CD4-positive, alpha-beta T cell treated with Interleukin-6 for 4 hours (primary cell): ENCODE measurements at places on chromosomes 1 and 21.

GRCh38 chr1:25810341-25811299, 9.1 kb upstream of the MTFR1L start:
- DNase-seq = peak; percentile 85

- no peak for DNase-seq
Measured at GRCh38 chr1:223524930-223525451, 131.8 kb downstream of the CCDC185 start.

DNA sequence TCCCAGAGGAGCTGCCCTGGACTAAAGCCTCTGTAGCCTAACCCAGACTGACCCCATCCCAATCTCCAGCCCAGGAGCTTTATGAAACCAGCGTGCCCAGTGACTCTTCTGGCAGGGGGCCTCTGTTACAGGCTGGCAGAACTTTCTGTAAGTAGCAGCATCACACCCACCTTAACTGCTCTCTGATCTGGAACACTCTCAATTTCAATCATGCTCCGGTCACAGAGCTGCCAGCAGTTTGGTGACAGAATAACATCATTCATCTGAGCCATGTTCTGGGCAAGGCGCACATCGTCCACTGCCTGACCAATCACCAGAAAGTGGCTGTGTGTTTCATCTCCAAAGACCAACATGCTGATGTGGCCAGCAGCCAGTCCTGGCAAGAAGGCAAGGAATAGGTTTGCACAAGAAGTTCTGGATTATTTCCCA, 14.7 kb downstream of the ADCY10 start:
- DNase-seq = no peak

GRCh38 chr1:79785964-79786363, 779.4 kb upstream of the ADGRL4 start:
- no peak for DNase-seq

GRCh38 chr1:35708441-35708921, 10.2 kb downstream of the C1orf216 start:
- DNase-seq = no peak

DNA sequence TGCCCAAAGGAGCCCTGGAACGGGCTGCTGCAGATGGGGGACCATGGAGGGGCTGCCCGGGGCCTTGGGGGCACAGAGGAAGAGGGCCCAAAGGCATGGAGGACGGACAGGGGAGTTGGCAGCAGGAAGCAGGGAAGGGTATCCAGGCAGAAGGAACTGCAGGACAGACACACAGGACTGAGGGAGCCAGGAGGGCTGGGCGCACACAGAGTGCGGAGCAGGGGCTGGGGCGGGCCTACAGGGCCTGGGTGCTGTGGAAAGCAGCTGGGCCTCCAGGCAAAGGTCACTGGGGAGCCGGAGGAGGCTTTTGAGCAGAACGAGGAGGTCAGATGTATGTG, 28.1 kb downstream of the KRTAP10-1 start:
- DNase-seq = no peak

GRCh38 chr21:44893948-44894656, 20.6 kb upstream of the PTTG1IP start:
- no peak for DNase-seq

DNA sequence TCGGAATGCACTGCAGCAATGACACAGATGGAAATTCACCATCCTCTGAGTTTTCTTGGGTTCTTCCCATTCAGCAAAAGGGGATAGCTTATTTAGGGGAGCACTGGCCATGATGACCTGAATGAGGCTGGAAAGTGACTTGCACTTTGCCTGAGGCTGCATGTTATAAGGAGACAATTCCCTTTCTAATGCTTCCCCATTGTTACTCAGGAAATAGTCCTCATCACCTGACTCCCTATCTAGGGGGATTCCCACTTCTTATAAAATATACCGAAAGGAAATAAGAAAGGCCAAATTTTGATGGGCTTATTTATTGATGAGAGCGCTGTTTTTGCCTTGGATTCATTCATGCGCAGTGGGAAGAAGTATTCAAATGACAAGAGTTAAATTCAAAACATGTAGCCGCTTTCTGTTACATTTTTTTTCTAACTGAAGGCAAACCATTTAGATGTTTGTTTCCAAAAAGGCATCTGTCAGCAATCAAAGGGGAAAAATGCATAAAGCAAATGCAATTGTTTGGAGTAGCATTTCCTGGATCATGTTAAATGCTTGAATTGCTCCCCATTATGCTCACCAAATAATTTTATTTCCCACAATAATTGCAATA, 220.3 kb upstream of the NFIA start:
- DNase-seq = no peak

DNA sequence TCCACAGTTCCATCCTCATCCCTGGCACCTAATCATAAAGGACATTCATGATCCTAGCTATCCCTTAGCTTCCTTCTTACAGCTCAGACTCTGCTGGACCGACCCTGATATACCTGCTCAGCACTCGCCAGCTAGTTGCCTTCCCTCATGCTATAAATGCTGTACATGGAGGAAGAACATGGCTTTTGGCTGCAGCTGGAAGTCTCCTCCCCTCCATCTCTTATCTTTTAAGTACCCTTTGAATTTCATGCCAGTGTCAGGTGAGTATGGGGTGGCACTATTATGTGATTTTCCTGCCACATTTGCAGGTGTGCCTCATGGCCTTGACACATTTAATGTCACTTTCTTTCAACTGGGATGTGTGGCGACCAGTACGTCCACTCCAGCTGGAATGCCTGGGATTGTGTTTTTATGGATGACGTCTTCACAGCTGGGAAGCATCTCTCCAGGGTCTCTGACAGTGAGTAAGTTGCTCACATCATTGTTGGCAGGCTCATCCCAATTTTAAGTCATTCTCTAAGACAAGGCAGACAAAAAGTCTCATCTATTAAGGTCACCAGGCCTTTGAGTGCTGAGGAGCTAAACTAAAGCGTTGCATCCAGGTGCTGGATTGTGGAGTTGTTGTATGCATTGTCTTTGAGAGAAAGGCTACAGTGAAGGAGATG, 43.4 kb downstream of the RUNX1 start:
- no peak for DNase-seq

- no peak for DNase-seq
Measured at GRCh38 chr1:246367041-246367440, 140.0 kb downstream of the SMYD3 start.

GRCh38 chr21:35976929-35977328, 83.4 kb downstream of the SETD4 start:
- no peak for DNase-seq

- DNase-seq = no peak
Measured at GRCh38 chr1:51009381-51009780, 39.3 kb downstream of the CDKN2C start.

DNA sequence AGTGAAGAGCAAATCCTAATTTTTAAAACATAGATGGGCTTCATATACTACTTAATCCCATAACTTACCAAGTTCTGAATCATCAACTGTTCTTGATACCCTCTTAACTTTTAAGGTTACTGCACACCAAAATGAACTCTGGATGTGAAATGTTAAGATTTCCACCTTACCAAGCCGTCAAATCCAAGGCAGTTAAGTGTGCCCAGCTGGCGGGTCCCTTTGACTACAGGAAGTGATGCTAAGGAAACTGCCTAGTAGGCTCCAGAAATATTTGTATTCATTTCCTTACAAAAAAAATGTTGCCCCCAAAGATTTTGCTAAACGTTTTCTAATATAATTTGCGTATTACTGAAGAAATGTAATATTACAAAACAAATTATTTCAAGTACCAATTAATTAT, 10.7 kb downstream of the NRIP1 start:
- no peak for DNase-seq

- peak; percentile 85 for DNase-seq
Measured at GRCh38 chr1:32753532-32754316, 51.2 kb upstream of the SYNC start.

DNA sequence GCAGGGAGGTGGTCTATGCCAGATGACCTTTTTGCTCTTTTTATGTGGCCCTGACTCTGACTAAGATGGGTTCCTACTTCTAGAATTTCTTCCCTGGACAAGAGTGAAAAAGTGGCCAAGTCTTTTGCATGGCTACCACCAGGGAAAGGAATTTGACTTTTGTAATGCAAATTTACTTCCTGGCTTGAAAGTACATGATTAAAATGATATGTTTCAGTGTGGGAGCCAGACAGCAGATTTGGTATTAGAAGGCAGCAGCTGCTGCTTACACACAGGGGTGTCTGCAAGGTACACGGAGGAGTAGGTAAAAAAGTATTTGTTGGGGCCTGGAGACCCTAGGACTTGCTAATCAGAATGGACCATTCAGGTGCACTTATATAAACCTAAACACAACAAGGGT, 78.4 kb downstream of the KCND3 start:
- DNase-seq = no peak

GRCh38 chr21:31592963-31593560, 66.4 kb upstream of the SOD1 start:
- no peak for DNase-seq

DNA sequence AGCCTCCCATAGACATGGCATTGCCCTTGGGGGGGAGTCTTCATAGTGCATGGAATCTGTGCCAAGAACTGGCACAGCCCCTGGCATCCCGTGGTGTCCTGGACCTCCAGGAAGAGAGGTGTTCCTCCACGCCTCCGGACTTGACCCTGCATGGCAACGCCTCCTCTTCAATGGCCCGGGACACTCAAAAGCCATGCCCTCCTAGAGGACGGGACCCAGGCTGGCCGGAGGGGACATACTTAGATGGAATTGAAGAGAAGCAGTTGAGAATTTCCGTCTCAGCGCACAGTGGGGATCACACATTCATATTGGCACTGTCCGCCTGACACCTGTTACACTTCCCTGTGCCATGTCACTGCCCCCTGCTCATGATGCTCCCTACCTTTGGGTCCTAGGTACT, 38.4 kb upstream of the TENT5C start:
- no peak for DNase-seq

- DNase-seq = no peak
Measured at GRCh38 chr1:246001837-246002230, 505.2 kb downstream of the SMYD3 start.

DNA sequence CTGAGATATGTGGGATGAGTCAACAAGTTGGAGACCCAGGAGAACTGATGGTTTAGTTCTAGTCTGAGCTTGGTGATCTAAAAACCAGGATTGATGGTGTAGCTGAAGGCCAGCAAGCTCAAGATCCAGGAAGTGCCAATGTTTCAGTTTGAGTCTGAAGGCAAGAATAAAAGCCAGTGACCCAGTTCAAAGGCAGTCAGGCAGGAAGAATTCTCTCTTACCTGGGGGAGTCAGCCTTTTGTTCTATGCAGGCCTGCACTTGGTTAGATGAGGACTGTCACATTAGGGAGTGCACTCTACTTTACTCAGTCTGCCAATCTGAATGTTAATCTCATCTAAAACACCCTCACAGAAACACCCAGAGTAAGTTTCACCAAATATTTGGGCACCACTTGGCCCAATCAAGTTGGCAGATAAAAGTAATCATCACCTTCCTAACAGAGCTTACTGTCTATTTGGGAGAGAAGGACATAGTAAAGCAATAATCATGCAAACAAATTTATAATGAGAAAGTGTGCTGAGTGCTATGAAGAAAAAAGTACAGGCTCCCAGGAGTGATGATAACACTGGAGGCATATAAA, 63.4 kb downstream of the TSEN15 start:
- no peak for DNase-seq

GRCh38 chr1:70504176-70504820, 93.2 kb downstream of the CTH start:
- no peak for DNase-seq

DNA sequence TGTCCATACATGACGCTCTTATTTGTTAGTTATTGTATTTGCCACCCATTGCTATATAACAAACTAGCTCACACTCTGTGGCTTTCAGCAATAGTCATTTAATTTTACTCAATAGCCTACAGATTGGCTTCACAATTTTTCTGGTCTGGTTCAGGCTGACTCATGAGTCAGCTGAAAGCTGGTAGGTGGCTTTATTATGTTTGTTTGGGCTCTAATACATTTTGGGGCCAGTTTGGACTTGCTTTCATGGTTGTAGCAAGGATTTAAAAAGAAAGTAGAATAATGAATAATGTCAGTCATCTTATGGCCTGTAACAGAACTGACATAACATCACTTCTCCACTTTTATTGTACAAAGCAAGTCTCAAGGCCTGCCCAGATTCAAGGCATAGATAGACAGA, 338.7 kb downstream of the LRRIQ3 start:
- no peak for DNase-seq

GRCh38 chr1:234875953-234876855, 252.4 kb downstream of the TOMM20 start:
- no peak for DNase-seq

DNA sequence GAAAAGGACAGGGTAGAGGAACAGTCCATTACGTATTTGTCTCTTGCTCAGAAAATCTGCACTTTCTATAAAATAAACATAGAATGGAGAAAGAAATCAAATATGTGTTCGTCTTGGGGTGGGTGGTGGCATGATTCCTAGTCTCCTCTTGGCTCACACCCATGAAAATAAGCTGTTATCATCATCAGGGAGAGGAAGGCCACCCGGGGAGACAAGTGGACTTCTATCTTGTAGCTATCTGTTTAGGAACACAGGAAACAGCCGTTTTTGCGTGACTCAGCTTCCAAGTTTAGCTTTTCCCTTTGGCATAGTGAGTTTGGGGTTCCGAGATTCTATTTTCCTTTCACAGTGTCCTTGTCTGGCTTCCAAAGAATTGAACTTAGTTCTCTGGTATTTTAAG, 622.3 kb downstream of the PTPRU start:
- no peak for DNase-seq

DNA sequence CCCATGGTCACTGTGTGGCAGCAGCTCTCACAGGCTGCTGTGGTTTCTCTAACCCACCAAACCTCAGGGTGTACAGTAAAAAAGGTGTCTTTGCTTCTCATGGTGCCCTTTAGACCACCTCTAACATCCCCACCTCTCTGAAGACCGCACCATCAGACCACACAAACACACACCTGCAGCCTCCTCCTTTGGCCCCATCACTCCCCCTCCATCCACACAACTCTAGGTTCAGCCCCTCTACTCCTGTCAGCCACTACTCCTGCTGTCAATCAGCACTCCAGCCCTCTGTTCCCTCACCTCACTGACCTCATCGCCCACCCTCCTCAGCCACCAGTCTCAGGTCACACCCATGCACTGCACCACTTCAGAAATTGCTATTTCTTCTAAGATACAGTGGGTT, 7.5 kb downstream of the ZNF692 start:
- DNase-seq = no peak
